ENCODE measurements at places on chromosomes 1 and 21.

GRCh38 chr1:89939059-89939570, 55.8 kb upstream of the ZNF326 start:
- no peak for DNase-seq

- no peak for DNase-seq
These were observed 1.4 kb downstream of the EVA1C start for GRCh38 chr21:32413697-32414578.

- DNase-seq = peak; percentile 38
These were observed 32.8 kb upstream of the KCNJ15 start for GRCh38 chr21:38223893-38224540.

DNA sequence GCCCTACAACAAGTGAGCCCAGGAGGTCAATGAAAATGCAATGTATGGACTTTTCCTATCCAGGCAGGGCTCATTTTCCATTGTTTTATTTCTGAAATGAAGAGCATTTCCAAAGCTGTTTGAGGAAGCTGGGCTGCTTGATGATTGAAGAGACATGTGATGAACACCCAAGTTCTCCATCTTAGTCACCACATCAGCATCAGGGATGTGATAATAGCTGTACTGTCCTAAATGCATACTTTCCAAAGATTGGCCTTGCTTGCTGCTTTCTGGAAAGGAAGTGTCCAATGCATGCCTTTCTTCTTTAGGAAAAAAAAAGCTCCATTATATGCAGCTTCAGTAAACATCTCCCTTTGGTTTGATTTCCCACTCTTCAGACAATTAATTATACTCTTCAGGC, 425.9 kb upstream of the RUNX1 start:
- no peak for DNase-seq

GRCh38 chr1:30028939-30029338, 694.4 kb downstream of the MATN1 start:
- no peak for DNase-seq

DNA sequence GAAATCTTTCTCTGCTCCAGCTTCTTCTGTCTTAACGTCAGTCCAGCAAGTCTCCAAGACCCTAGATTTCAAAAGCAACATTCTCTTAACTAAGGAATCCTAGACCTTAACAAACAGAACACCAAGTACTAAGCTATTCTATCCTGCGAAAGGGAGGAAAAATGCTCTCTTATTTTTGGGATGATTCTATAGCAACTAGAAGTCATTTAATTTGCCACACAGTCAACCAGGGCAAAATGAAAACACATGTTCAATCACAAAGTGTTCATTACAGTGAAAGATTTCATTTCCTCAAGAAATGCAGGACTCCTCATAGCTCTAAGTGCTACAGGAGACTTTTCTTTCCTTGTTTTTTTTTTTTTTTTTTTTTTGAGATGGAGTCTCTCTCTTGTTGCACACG, 36.2 kb upstream of the DOCK7 start:
- DNase-seq = no peak

- no peak for DNase-seq
These were observed 646.2 kb downstream of the SMYD3 start for GRCh38 chr1:245860657-245861544.

DNA sequence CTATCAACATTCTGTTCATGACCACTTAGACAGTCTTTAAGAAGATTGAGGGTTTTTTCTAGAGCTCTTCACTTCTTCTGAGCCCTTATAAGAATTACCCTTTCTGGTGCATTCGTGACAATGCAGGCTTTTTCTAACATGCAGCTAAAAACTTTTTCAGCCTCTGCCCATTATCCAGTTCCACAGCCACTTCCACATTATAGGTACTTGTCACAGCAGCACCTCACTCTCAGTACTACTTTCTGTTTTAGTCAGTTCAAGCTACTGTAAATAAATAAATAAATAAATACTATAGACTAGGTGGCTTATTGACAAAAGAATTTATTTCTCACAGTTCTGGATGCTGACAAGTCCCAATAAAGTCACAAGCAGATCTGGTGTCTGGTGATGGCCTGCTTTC, 284.4 kb upstream of the PKN2 start:
- DNase-seq = no peak

GRCh38 chr1:236736761-236737160, 50.5 kb downstream of the ACTN2 start:
- no peak for DNase-seq

- DNase-seq = no peak
These were observed 11.1 kb downstream of the RXFP4 start for GRCh38 chr1:155952505-155952890.

GRCh38 chr1:171800342-171800741, 18.9 kb downstream of the METTL13 start:
- DNase-seq = no peak

GRCh38 chr1:211292411-211292810, 33.2 kb downstream of the RCOR3 start:
- no peak for DNase-seq

DNA sequence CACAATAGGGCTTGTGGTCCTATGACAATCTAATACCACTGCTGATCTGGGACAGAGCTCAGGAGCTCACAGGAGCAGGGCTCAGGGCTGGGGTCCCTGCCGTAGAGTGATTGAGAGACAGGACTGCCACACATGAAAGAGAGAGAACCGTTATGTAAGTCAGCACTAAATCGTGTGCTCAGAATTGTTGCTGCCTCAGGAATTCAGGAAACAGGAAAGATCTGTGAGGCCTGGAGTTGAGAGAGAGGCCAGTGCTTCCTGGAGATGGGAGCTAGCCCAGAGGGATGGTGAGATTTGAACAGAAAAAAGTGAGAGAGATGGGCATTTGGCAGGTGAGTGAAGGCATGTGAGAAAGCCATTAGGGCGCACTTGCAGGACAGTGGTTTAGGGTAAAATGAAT, 17.5 kb upstream of the ACBD6 start:
- DNase-seq = no peak

GRCh38 chr21:41894922-41895557, 15.9 kb upstream of the PRDM15 start:
- no peak for DNase-seq

DNA sequence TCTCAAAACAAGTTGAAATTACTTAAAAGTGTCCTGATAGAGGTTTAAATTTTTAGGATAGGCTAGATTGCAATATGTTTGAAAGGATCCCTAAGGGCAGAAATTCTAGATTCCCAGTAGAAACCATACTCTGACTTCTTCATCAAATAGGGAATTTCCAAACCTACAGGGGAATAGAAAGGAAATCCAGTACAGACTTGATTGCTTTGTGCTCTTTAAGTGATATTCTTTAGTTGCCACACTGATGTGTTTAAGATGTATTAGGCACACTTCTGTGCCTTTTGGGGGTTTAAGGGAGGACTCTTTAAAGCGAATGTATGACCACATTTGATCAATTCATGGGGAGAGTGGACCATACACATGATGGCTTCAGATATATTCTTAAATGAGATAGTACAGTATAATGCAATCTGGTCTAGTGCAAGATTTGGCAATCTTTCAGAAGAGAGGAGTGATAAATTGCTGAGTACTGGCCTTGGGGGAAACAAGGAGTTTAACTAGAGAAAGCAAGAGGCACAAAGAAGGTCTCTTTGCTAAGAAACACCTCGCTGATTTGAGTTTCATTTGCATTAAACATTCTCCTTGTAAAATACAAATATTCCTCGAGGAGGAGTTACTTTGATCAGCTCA, 268.8 kb upstream of the NR5A2 start:
- no peak for DNase-seq

DNA sequence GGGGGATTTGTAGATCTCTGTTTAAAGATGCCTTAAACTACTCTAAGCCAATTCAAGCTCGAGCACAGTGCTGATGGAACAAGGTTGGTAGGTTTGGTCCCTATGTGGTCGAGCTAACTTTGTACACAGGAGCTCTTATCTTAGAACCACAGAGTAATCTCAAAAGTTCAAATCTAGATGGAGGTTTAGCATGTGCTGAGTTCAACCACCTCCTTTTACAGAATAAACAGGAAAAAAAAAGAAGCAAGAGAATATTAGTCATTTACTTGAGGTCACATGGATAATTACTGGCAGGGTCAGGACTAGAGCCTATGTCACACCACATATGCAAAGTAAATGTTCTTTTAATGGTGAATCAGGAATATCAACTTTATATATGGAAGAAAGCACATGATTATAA, 86.2 kb downstream of the DTL start:
- DNase-seq = no peak

- DNase-seq = no peak
These were observed 158.4 kb upstream of the DPT start for GRCh38 chr1:168887381-168887780.
